ENCODE measurements at places on chromosomes 5 and 9.

DNA sequence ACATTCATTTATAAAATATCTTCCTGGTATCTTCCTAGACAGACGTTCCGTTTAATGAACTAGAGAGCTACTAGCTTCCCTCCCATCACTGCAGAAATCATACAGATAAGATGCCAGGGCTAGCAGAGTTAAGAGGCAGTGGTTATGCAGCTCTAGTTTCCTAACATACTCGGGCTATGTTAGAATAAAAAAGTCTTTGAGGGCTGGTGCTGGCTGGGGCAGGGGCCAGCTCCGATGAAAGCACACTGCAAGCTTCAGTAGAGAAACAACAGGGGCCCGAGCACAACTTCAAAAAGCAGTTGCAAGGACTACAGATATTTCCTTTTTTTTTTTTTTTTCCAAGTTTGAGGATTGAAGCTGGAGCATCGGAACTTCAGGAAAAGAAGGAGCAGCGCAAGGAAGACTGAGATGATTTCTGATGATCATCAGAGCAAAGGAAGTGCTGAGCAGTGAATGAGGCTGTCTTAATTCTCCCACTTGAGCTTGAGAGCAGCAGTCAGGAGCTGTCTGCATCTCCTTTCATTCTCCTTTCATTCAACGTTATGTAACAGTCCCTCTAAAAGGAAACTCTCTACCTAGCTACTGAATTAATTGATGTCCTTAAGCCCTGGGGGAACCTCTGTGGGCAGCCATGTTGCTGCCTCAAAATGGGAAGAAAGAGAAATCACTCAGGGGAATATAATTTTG is 47.6 kb upstream of the ADCY2 start:
- DNase-seq: no peak

DNA sequence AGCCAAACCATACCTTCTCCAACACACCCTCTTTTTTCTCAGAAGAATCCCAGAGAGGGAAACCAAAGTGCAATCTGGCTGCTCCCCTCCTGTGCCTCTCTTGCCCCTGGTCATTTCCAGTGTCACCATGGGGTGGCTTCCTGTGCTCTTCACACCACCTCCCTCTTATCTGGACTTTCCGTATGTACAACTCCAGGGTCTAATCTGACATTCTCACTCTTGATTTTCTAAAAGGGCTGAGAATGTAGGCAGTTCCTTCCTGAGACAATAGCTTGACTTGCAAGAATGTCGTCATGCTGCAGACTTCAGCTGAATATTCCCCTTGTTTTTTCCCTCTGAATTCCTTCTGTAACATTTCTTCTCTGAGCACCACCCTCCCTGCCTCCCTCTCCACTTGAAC is 110.2 kb downstream of the FBXL7 start:
- DNase-seq: no peak

GRCh38 chr9:30944741-30945280 is 1439.6 kb upstream of the ACO1 start:
- no peak for DNase-seq

DNA sequence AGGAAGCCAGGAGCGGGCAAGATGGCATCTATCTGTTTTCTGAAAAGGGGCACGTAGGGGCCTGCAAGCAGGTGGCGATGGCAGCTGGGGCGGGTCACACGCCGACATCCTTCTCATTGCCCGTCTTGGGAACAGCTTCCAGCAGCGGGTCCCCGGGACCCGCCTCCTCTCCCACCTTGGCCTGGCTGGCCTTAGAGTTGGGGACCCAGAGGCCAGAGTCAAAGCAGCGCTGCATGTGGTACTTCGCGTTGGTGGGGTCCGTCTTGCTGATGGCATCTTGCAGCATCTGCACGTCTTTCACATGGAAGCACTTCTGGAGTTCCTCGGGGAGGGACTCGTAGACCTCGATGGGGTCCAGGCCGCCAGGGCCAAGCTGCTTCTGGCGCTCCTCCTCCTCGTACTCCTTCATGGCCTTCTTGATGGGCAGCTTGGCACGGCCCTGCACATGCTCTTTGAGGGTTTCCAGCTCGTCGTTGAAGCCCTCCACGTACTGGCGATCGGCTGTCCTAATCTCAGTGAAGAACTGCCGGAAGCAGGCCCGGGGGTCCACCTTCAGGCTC is 127.6 kb upstream of the CLINT1 start:
- DNase-seq: no peak

DNA sequence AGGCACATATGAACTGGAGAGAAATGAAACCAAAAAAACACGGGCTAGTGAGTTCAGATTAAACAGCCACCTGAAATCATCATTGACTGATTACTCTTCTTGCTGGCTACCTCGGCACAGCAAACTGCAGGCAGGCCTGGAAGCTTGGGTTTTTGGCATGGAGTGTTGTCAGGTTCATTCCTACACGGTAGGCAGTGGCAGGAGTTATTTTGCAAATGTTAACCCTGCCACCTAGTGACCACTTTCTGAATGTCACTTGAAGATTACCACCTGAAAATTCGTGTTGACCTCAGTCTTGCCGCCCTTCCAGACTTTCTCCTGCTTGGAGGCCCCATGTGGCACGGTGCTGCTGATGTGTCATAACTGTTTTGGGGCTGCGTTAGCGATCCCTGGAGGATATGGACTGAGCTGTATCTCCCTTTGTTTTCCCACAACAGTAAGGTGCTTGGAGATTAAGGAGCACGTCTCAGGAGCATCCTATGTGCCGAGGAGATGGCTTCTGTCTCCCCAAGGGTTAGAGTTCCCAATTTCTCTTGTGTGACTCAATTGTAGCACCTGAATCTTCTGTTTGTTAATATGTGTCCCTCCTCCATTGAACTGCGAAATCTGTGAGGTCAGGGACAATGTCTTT is 12.7 kb upstream of the CD180 start:
- DNase-seq: peak; percentile 25

- no peak for DNase-seq
Measured at GRCh38 chr9:27549196-27549755, 19.7 kb upstream of the MOB3B start.

DNA sequence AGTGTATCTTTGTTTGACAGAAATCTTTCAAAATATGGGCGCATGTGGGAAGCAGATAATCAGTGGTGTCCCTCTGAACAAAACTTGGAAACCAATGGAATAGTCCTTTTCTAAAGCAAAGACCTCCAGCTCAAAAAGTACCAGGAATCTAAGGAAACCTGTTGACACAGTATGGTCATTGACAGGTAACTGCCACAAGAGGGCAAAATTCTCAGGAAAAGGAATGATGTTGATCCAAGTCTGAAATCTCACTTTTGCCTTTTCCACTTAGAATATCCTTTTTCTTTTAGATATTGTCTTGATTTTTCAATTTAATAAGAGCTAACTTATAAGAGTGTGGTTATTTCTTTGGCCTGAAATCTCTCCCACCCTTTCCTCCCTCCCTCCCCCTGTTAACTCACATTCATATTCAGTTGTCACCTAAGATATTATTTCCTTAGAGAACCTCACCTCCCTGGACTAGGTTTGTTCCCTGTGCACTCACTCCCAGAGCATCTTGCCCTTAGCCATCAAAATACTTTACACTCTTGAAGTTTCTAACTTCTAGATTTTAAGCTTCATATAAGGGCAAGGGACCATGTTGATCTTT is 59.0 kb upstream of the BARX1 start:
- no peak for DNase-seq
